ENCODE measurements at places on chromosomes 7 and 10.

DNA sequence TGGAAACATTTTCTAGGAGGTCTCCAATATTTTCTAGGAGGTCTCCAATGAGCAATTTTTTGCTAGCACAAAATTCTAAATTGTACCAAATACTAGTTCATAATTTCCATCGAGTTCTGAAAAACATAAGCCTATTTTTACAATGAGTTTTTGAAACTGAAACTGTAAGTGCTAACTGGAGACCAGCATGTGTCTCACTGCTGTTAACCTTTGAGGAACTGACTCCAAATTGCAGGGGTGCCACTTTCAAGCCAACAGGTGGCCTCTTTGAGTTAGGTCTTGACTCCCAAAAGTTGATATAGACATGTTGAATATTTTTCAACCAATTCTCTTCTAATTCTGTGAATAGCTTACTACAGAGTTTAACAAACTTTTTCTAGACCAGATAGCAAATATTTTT is 58.8 kb downstream of the CAV1 start:
- DNase-seq, result no peak

DNA sequence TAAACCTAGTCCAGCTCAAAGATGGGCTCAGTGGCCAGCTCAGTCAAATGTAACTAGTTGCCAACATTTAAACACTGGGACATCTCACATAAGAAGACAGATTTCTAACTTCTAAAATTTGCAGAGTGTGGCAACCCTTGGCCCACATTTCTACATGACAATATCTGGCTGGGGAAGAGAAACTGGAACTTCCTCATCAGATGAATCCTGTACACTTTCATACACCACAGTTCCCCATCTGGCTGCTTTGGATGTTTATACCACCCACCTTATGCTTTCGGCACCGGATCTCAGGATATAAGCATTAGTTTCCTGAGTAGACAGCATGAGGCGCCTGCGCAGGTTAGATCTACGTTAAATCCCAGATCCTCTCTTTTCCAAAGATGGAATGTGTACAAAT is 199.3 kb downstream of the PRKG1 start:
- no peak for DNase-seq

GRCh38 chr10:131199646-131200045 is 111.9 kb downstream of the TCERG1L start:
- no peak for DNase-seq

GRCh38 chr10:65911151-65911835 is 1014.5 kb upstream of the LRRTM3 start:
- no peak for DNase-seq

DNA sequence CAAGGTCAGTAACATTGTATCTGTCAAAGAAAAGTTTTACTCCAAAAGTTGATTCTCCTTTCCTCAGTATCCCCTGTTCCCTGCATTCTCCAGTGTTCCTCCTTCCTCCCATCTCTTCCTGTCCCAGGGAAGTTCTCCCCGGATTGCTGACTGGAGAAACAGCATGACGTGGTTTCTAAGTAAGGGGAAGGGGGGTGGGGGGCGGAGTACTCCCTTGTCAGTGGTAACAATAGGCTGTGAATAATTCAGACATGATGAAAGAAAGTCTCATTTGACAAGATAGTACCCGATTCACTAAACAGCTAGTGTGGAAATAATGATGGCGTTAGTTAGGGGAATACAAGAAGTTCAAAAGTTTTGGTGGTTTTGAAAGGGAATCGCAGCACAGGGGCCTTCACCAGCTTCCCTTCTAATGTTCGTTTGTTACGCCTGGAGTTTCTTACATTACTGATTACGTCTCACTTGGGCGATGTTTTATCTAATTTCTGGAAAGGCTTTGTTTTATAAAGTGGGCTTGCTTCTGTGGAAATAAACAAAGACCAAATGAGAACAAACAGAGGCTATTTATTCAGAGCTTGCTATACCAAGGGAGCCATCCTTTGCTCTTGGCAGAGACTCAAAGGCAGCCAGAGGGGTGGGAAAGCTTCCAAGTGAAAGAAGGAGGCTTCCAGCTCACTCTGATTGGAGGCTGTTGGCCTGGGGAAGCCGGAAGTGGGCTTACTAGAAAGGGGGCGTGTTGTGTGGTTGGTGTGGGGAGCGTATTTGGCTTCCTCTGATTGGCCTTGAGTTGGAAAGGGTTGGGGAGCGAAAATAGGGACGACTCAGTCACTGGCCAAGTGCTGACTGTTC is 453.7 kb downstream of the SDK1 start:
- DNase-seq, result no peak

DNA sequence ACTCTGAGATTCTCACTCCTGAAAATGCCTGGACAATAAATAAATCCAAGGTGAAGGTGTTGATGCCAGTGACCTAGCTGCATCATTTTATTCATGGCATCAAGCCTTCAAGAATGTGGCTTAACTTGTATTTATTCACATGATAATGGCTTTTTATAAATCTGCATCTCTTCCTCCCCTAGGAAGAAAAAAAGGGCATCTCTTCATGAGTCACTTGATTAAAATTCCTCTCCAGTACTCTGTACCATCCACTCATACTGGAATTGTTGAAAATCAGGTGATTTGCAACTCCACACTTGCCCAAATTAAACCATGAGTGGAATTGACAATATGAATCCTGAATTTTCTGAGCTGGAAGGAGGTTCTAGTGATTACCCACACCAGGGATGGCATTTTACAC is 30.2 kb downstream of the PTPRE start:
- DNase-seq, result no peak

GRCh38 chr10:42650374-42650773 is 12.0 kb upstream of the ZNF33B start:
- no peak for DNase-seq

- DNase-seq, result no peak
Observed at GRCh38 chr10:90969947-90970673, 49.2 kb upstream of the ANKRD1 start.
